Activated CD4-positive, alpha-beta T cell treated with anti-CD3 and anti-CD28 coated beads, Interleukin-2, Interleukin-4, amounts not matched to agents 100 ng/mL and 50 ng/mL, durations not matched to agents 16 hours and 8 hours (primary cell): ENCODE measurements at places on chromosomes 3 and 15.

DNA sequence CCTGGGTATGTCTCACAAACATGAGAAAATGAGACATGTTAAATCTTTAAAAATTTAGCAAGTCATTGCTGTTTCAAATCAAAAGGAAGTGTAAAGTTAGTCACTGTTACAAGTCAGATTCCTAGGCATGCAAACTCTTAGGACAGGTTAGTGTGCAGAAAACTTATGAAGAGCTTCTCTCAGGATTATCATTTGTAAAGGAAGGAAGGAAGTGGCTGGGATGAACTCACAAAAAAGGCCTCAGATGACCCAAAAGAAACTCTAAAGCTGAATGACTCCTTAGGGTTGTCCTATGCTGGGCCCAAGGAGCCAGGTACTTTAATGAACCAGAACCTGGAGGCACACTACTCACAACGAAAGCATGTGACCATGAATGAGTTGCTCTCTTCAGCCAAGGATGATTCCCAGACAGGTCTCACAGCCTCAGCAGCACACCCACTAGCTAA, 25.0 kb downstream of the MSL2 start:
- DNase-seq = peak; percentile 38

GRCh38 chr3:154105218-154105975, 15.8 kb upstream of the ARHGEF26 start:
- no peak for DNase-seq

DNA sequence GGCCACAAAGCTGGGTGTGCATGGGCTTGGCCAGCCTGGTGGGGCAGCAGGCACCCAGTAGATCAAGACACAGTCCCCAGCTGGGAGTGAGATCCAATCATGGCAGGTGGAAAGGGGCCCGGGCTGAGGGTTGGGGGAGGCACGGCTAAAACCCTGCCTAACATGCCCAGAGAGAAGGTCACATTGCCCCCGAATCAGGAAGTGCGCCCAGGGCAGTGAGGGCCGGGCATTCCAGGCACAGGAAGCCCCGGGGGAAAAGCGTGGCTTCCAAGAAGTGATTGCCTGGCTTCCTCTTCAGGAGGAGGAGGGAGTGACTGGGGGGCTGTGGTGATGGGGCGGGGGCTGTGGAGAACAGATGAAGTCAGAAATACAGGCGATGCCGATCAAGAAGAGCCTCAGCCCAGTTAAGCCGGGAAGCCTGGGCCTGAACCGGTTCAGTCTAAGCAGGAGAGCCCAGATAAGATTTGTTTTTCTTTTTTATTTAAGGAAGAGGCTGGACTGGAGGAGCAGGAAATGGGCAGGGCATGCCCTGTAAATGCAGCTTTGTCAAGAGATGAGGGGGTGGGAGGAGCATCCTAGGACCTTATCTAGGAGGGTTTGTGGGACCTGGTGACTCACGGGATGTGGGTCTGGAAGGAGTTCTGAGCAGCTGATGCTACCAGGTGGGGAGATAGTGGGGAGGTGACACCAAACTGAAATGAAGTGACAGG, 83.9 kb downstream of the CHSY1 start:
- peak; percentile 91 for DNase-seq

- no peak for DNase-seq
Measured at GRCh38 chr15:76776969-76777368, 128.2 kb downstream of the SCAPER start.

GRCh38 chr3:133125171-133125570, 87.0 kb downstream of the TMEM108 start:
- DNase-seq = no peak

- DNase-seq = no peak
Measured at GRCh38 chr3:114110439-114110838, 53.9 kb downstream of the QTRT2 start.

GRCh38 chr3:124119056-124119716, 127.3 kb upstream of the ROPN1 start:
- DNase-seq = no peak

DNA sequence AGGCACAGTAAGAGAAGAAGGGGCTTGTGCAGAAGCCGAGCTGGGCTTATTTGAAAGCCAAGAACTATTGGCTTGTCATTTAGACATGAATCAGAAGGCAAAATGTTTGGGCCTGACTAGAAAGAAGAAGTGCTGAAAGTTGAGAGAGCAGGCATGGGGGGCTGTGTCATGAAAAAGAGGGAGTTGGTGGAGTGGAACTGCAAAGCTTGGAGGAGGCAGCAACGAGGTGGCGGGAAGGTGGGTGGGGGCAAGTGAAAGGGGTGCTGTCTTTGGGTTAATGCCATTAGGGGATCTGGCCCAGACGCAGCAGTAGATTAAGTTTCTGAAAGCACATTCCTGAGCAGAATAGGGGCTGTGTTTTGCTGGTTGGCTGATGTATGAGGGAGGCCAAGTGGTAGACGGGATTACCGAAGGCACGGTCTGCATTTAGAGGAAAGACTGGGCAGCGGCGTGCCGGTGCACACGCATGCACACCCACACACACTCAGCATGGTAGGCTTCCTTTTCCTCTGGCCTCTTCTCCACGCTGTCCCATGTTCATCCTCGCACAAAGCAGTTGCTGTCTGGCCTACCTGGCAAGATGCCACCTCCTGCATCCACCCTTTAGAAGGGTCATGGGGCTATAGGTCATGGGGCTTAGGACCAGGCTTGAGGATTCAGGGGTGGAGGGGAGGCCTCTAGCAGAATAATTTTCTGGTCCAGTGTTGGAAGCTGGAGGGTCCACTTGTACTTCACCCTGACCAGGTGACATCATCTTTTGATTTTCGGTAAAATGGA, 43.0 kb downstream of the BOC start:
- no peak for DNase-seq

- DNase-seq = no peak
Measured at GRCh38 chr3:77256584-77257503, 216.9 kb downstream of the ROBO2 start.

DNA sequence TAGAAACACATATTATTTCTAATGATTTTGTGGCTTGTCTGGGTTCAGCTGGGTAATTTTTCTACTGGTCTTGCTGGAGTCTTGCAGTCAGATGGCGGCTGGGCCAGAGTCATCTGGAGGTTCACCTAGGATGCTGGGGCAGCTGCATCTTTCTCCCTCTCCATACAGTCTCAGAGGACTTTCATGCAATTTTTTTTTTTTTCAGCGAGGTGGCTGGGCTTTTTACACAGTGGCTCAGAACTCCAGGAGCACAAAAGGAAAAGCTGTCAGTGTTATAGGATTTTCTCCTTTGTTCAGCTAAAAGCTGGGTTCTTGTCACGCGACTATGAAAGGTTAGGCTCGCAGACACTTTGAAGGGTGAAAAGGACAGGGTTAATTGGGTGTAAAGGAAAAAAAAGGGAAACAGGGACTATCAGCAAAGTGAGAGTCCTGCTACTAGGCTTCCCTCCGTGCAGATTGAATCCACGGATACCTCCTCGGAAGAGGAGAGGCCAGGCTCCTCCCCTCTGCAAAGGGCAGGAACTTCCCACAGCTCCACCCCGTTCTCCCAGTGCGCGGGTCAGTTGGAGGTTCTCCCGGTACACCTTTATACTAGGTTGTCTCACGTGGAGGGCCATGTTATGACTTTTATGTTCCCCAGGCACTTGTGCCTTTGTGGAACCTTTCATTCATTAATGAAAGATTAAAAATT, 44.3 kb downstream of the ADGRG7 start:
- no peak for DNase-seq

GRCh38 chr15:48282216-48282615, 49.0 kb upstream of the DUT start:
- no peak for DNase-seq

GRCh38 chr15:94722024-94722636, 490.8 kb downstream of the MCTP2 start:
- DNase-seq = no peak
